ENCODE measurements at places on chromosomes 4 and X.

- peak; percentile 66 for DNase-seq
These were observed 12.8 kb upstream of the CFAP299 start for GRCh38 chr4:80322716-80323115.

DNA sequence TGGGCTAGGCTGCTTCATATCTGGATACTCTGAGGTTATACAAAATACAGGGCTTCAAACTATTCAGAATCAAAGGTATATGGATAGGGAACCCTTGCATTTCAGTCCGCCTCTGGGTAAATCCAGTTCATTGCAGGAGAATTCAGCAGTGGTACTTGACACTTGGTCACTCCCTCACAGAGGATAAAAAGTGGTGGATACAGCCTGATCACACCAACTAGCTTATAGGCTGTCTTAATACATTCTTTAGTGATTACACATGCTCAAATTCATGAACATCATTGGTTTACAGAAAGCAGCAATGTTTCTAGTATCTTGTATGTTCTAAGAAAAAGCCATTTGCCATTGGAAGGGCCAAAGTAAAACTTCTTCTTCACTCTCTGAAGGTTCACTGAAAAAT is 104.8 kb upstream of the PDE5A start:
- DNase-seq: no peak

DNA sequence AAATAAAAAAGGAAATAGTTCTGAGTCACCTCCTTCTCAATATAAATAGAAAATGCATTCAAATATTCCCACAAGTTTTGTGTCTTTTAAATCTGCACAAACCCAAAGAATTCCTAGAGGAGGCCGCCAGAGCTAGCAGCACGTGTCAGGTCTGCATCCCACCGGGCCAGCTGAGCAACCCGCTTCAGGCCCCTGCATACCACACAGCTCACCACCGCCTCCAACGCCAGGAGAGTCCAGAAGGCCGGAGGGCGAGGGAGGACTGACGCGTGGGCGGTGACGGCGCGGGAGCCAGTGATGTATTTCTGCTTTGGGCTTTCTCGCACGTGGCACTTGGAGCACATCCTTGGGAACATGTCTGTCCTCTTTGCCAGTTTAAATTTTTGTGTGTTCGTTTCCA is 61.9 kb upstream of the CLDN34 start:
- no peak for DNase-seq

DNA sequence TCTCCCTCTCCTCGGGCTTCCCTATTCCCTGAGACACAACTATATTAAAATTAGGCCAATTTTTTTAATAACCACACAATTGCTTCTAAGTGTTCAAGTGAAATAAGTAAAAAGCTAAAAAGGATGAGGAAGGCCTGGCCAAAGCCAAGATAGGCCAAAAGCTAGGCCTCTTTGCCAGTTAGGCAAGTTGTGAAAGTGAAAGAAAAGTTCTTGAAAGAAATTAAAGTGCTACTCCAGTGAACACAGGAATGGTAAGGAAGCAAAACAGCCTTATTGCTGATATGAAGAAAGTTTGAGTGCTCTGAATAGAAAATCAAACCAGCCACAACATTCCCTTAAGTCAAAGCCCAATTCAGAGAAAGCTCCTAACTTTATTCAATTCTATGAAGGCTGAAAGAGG is 114.2 kb upstream of the FAT4 start:
- DNase-seq: no peak

GRCh38 chrX:47146936-47147859 is 2.2 kb downstream of the RBM10 start:
- DNase-seq: no peak

DNA sequence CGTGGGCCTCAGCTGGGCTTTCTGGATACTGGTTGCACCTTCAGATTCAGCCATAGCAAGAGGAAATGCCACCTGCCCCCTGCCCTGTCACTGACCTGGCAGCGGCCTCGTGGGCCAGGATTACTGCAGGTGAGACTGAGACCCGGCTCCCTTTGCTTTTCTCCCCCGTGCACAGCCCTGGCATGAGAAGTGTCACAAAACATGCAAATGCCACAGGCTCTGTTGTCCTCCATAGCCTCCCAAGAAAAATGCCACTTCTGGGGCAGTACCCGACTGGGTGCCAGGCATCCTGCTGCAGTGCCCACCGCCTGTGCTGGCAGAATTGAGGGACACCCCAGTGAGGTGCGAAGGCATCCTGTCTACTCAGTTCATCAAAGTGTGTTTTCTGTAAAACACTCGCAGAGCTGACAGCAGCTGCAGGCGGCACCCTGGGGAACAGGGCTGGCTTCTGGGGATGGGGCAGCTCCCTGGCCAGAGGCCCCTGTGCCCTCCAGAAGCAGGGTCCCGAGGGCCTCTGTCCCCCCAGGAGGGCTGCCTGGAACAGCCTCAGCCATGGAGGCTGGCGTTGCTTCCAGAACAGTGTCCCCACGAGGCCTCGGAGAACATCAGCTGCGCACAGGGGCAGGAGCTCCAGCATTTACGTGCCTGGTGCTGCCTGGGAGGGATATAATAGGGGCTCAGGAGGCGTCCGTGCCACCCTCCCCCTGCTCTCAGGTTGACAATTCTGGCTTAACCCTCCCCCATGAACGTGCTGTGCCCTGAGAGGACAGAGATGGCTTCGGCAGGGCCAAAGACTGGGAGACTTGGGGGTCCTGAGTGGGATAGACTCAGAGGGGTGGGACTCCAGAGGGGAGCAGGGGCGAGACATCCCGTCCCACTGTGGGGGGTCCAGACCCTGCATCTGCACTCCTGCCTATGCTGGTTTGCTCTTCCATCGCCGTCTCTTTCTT is 99.5 kb upstream of the NKX1-1 start:
- no peak for DNase-seq

GRCh38 chr4:131638781-131639180 is 1510.3 kb upstream of the PCDH10 start:
- no peak for DNase-seq

GRCh38 chr4:108804648-108805273 is 41.9 kb upstream of the ETNPPL start:
- DNase-seq: no peak

Measured in NCI-H69 (cell line).